Uterus (tissue), 4 donors: ENCODE measurements at places on chromosomes 1 and 21.

- DNase-seq = peak; percentile 87
Observed at GRCh38 chr1:153510984-153511410, 24.8 kb downstream of the S100A6 start.

DNA sequence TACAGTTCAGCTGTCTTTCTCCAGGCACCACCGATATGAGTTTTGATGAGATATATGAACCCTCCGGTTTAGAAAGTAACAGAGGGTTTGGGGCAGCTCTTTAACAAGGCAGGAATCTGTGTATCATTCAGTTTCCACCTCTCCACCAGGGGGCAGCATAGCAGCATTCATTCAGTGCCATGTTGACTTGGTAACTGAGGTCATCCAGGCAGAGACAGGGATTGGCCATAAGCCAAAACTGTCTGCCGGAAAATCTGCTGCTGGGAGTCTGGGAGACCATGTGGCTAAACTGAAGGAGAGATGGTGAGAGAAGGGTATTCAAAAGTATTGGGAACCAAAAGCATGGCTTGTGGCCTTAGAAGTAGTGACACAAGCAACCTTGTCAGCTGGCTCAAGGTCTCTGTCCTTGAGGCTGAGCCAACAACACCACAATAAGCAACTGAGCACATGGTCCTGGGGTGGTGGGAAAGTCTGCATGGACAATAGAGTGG lies 98.5 kb downstream of the LMX1A start:
- DNase-seq = peak; percentile 28

GRCh38 chr1:187514110-187514509 lies 685.4 kb downstream of the PLA2G4A start:
- no peak for DNase-seq

- peak; percentile 35 for DNase-seq
Observed at GRCh38 chr1:170929835-170930554, 5.3 kb upstream of the MROH9 start.

- no peak for DNase-seq
Observed at GRCh38 chr1:84775535-84775920, 85.3 kb upstream of the SSX2IP start.

- DNase-seq = no peak
Observed at GRCh38 chr1:46076343-46076742, 56.1 kb downstream of the PIK3R3 start.

- DNase-seq = no peak
Observed at GRCh38 chr1:119632103-119632490, 16.0 kb downstream of the ZNF697 start.

DNA sequence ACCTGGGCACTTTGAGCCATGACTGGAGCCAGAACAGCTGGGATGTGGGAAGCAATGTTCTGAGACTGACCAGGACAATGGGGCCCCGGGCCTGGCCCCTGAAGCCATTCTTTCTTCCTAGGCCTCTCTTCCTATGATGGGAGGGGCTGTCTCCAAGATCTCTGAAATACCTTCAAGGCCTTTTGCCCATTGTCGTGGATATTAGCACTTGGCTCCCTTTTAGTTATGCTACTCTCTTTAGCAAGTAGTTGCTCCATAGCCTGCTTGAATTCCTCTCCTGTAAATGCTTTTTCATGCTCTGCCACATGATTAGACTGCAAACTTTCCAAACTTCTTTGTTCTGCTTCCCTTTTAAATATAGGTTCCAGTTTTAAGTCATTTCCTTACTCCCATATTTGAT lies 262.9 kb upstream of the CACYBP start:
- DNase-seq = no peak

GRCh38 chr1:115976921-115977498 lies 697 bp downstream of the SLC22A15 start:
- no peak for DNase-seq

GRCh38 chr1:176068901-176069300 lies 138.2 kb downstream of the COP1 start:
- DNase-seq = no peak

- DNase-seq = no peak
Observed at GRCh38 chr1:32870615-32871363, at the start of gene FNDC5. TSS of gene FNDC5 (minus strand) at chr1:32870912.

DNA sequence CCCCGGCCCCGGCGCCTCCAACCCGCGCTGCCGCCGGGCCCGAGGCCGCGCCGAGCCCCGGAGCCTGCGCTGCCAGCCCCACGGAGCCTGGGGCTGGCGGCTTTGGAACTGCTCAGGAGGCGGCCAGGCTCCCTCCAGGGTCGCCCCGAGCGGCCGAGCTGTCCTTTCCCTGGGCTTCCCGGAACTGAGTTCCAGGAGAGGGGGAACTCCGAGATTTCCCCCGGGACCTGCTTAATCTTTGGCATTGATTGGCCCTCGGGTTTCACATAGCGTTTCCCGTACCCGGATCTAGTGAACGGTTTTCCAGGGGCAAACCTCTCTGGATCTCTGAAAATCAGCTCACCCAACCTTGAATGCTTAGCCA lies 504 bp downstream of the H6PD start:
- no peak for DNase-seq

GRCh38 chr1:89669441-89669840 lies 36.5 kb downstream of the LRRC8C start:
- DNase-seq = no peak
